NCI-H2171 treated with DMSO at 0.1 percent for 48 hours (cell line): ENCODE measurements at places on chromosomes 2 and 18.
A peak's percentile ranks its signal among the peaks of the same experiment; 100 is the strongest.

DNA sequence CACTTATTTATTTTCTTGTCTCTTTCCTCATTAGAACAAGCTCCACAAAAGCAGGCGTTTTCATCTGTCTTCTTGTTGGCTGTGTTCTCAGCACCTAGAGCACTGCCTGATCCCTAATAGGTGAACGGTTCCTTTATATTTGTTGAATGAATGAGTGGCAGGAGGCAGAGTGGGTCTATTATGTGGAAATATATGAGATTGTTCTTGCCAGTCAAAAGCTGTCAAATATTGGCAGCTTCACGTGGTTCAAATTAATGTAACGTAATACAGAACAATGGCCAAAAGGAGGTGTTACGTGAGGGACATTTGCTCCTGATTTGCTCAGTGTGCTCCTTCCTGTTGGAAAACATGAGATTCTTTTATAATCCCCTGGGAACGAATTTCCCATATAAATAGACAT, 8.5 kb upstream of the ARHGAP25 start:
- DNase-seq: no peak

DNA sequence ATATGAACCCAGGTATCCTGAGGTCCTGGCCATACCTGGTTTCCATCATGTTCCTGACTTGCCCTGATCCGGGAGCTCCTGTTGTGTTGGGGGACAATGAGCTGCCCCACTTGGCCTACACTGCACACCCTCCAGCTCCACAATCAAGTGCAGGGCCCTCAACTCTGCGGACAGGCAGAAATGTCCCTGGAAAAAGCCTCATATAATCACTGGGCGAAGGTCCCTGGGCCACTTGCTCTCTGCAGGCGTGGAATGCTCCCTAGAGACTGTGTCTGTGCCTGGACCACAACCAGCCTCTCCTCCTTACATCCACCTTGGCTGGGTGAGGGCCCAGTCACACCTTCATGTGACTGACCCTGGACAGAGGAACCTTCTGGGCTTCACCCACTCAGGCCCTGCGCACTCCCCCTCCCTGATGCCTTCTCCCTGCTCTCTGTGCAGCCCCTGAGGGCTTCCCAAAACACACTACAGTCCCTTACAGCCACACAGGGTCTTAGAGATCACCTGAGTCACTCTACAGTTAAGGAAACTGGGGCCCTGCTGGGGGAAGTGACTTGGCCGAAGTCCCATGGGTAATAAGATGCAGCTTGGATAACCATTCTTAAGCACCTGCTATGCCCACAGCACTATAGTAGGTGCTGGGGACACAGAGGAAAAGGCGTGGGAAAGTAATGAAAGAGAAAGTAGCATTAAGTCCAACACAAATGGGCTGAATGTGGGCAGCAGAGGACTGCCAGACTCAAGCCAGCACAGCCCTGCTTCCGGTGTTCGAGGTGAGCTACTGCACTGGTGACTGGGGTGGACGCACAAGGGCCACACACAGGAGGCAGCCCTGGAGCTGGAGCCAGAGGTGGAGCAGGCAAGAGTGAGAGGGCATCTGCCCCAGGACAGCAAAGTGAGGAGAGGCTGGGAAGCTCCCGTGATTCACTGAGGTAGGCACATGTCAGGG, 9.8 kb downstream of the BOLA3 start:
- DNase-seq: no peak

- DNase-seq: no peak
Observed at GRCh38 chr2:187504312-187504921, 49.8 kb downstream of the TFPI start.

DNA sequence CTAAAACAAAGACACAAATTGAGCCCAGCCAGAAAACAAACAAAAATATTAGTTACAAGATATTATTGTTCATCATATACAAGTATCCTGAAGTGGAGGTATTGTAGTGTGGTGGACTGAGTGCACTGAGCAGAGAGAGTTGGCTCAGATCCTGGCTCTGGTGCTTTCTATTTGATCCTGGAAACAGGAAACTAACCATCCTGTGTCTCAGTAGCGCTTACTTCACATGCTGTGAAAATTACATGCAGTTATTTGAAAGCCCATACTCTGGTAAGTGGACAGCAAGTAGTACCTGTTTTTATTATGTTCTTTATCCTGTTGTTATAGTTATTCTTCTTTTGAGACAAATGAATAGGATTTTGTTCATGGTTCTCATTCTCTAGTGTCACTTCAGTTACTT, 84.3 kb upstream of the CRIM1 start:
- DNase-seq: no peak

DNA sequence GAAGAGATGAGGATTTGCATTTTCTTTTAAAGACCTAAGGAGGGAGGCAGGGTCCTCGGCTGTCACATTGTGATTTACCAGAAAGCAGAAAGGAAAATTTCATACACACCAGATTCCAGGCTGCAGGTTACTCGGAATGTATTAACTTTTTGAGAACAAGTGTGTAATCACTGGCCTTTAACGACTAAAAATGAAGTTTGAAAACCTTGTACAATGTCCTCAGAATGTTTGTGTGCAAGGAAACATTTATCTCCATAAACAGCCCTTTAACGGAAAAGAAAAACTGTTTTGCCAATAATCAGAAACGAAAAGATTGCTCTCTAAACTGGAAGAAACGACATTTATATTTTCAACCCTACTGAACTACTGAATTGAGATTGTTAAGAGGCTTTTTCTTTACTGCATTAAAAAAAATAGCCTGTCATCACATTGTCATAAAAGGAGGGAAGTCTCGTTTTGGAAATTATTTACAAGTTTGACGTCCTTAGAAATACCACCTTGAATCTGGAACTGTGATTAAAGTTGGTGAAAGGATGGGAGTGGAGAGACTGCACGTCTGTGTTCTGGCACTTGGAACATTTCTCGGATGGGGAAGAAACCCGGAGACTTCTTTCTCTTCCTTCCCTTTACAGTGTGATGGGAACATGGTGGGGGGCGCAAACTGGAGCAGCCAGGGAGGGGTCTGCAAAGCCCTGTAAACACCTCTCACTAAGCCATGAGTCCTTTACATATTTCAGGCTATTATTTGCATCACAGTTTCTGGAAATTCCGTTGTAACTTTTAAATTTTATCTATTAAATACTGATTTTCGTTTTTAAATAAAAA, 134.1 kb upstream of the SIX3 start:
- no peak for DNase-seq

DNA sequence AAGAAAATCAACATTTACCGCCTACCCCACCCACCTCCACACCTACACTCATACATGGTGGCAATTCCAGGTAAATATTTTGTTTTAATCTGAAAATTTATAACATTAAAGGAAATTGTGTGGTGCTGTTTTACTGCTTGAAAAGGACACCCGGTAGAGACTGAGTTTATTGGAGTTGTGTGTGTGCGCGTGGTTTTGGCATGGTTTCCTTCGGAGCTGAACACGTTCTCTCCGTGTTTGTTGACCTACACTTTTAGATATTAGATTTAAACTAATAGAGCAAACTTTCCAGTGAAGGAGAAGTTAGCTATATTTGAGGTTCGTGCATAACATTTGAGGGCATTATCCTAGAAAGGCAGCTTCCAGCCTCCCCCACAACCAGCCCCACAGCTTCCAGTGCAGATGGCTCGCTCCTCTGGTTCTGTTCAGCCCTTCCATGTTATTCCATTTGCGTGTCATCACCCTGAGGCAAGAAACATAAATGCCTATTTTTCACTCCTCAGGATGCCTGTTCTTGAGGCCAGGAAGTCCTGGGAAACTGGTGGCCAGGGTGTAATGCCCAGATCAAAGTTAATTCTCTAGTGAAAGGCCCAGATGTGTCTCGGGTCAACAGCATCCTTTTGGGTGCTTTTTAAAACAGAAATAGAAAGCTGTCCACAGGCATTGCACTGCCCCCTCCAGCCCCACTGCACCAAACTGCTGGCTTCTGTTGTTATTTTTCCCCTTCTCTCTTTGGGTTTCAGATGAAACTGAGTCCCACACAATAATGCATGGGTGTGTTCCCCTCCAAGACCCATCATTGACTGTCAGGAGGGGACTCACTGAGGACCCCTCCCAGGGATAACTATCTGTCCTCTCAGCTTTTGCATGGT, 190.2 kb downstream of the SETBP1 start:
- DNase-seq: no peak

DNA sequence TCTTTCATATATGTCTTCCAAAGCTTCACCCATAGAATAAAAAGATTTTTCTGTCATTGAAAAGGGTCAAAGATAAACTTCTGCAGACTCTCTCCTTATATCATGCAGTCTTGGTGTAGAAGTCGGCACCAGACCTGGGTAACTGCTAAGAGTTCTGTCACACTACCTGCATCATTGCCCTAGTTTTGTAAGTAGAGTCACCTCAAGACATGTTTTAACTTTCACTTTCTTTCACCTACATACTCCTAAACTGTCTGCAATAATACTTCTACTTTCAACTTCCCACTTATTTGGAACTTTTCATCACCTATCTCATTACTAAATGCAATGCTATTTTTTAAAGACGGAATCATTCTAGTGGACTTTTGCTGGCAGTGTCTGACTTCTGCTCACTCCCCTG, 475.6 kb upstream of the VRK2 start:
- DNase-seq: no peak

GRCh38 chr2:229230911-229231310, 40.2 kb downstream of the PID1 start:
- no peak for DNase-seq

- DNase-seq: peak; percentile 84
Observed at GRCh38 chr18:7789856-7790552, 222.9 kb downstream of the PTPRM start.
